ENCODE measurements at places on chromosomes 5 and 9.

DNA sequence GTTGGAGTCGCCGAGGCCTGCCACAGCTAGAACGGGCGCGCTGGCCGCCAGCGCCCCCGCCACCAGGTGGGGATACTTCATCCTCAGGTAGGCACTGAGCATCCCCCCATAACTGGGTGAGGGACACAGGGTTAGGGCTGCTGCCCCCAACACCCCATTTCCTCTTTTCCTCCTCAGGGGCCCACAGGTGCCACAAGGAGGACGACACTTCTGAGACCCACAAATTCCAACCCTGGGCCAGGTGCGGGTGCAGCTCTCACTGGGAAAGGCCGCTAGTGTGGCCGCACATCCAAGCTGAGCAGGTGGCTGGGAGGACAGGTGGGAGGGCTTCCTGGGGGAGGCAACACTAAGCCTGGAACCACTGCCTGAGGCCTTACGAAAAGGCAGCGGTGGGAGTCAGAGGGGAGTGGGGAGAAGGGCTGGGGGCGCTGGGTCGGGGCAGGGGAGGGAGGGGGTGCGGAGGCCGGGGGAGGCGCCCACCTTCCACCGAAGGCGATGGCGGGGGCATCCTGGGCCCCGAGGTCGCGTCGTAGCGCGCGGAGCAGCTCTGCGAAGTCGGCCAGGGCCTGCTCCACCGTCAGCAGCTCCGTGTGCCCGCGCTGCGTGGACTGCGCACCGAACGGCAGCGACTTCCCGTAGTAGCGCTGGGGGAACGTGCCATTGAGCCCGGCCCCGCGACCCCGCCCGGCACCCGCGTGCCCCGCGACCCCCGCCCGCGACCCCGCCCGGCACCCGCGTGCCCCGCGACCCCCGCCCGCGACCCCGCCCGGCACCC, 961 bp downstream of the DPP7 start:
- DNase-seq, result no peak

GRCh38 chr9:83059417-83059816, 3.5 kb downstream of the RASEF start:
- DNase-seq, result no peak

DNA sequence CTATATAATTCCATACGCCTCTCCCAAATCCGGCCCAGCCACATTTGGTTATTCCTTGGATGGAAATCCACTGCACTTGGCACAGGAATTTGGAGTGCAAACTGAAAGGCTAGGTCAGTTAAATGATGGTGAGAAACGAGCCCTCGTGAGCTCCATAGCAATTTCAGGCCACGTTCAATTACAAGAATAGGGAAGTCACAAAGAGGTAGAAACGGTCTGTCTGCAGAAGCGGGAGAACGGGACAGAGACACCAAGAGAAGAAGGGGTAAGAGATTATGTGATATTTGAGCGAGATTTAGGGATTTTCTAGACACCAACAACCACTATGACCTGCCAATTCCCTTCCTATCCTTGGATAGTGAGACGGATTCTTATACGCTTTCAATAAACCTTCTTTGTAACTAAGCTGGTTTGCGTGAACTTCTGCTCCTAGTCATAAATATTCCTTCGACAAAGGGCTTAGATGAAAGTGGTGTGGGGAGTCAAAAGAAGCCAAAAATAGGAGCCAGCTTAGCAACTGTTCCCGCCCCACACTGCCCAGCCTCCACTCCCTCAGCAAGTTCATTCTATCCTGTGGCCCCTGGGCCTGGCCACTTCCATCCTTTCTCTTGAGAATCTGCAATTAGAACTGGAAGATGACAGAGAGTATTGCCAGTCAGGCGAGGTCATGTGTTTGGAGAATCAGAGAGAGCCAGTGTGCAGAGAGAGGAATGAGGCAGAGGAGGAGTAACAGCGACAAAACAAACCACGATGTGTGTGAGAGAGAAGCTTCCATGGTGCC, 118.4 kb downstream of the ZNF608 start:
- DNase-seq, result no peak

GRCh38 chr5:45252978-45253377, 443.2 kb downstream of the HCN1 start:
- no peak for DNase-seq

DNA sequence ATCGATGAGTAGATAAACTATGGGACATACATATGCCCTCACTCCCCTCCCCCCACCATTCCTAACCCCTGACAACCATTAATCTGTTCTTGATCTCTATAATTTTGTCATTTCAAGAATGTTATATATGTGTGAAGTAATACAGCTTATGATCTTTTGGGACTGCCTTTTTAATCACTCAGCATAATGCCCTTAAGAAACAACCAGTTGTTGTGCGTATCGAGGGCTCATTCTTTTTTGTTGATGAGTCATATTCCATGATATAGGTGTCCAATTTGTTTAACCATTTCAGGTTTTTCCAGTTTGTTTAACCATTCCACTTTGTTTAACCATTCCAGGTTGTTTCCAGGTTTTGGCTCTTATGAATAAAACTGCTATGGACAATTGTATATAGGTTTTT, 75.6 kb downstream of the ARHGEF28 start:
- DNase-seq, result no peak

- no peak for DNase-seq
Measured at GRCh38 chr5:113212244-113212920, 222.4 kb downstream of the TSSK1B start.

DNA sequence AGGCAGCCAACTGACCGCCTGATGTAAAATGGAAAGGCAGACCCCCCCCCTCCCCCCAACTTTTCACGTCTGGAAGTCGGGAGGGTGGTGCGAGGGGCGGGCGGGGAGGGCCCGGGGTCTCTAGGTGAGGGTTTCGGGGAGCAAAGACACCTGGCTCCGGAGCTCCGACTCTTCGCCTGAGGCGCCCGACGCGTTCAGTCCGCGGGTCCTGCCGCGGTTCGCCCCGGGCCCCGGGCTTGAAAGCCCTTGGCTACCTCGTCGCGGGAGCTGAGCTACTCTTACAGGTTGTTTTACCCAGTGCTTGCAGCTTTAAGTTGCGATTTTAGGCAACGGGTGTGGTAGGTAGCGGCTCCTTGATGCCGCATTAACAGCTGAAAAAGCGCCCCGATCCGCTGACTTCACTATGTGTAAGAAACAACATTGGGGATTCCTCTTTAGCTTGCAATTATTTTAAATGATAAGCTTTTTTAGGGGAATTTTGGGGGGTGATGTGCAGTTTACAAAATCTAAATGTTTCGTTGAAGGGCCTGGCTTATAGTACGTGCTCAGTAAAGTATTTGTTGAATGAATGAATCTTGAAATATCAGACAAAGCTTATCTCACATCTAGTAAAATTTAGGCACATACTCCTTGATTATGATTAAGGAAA, 722 bp downstream of the CDC42SE2 start:
- DNase-seq, result no peak

DNA sequence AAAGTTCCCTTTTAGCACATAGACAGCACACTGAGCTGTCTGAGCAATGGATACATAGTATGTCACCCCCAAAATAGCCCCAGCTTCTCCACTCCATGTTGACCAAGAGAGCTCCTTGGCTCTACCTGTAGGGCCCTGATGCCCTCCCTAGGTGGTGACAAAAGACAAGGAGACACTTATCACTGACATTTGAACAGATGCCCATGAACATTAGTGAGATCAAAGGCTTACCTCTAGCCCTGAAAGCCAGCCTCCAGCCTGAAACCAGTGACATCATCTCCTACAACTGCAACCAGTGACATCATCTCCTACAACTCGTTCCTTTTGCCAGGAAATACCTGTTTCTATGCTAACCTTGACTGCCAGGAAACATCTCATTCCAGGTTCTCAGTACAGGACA, 122.7 kb downstream of the FSTL4 start:
- DNase-seq, result no peak

DNA sequence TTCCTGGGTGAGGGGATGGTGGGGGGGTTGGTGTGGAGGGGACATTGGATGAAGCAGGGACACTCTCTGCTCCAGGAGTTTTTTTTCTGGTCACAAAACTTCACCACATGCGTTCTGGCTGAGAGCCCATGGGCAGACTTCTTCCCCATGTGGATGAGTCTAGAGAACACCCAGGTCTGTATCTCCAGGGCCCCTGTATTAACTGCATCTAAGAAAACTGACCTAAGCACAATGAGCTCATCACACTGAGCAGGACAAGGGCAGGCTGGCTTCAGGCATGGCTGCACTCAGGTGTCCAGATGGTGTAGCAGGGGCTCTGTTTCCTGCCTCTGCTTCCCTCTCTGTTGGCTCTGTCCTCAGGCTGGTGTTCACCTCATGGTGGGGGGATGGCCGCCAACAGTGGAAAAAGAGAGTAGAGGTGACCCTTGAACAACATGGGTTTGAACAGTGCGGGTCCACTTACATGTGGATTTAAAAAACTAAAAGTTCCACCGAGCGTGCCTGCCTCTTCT, 85.3 kb upstream of the STC2 start:
- no peak for DNase-seq

GRCh38 chr9:71285191-71285656, 163.8 kb upstream of the TRPM3 start:
- DNase-seq, result peak; percentile 30

DNA sequence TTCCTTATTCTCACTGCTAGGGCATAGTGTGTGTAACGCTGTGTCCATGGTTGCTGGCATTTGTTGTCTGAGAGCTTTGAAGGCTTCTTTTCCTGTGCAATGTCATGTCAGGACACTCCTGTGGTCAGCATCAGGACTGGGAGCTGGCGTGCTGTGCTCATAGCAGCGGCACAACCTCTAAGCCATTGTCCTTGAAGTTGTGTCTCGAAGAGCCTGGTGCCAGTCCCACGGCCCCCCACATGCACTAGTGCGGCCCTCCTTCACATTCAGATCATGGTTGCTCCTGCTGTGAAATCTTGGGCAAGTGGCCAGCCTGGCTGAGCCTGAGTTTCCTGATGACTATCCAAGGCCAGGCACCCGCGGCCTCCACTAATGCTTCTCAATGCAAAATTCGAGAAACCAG, 32.4 kb downstream of the PDZD2 start:
- no peak for DNase-seq

GRCh38 chr5:144032375-144032774, 138.1 kb downstream of the YIPF5 start:
- DNase-seq, result no peak

DNA sequence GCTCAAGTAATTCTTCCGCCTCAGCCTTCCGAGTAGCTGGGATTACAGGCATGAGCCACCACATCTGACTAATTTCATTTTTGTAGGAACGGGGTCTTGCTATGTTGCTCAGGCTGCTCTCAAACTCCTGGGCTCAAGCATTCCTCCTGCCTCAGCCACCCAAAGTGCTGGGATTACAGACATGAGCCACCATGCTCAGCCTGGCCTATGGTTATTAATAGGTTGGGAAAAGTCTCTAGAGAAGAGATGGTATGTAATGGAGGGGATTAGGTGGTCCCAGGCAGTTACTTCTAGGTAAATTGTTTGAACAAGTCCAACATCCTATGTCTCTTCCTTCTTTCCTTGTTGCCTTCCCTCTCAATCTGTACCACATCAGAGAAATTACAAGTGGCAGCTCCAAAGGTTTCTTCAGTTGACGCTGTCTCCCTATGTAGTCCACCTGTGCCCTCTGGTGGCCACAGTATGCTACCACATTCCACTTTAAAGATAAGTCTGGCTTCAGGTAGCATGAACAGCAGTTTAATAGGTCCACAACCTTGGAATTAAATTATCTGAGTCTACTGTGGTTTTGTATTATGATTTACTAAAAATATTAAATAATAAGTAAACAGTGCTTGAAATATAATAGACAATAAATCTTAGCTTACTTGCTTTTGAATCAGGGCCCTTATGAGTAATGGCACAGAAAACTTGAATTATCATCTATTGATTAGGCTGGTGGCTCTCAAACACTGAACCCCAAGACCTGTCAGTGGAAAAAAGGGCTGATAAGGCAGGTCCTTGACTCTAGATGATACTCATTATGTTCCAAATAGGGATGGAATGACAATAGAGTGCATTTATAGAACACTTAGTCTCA, 9.7 kb downstream of the TIGD6 start:
- DNase-seq, result peak; percentile 65

DNA sequence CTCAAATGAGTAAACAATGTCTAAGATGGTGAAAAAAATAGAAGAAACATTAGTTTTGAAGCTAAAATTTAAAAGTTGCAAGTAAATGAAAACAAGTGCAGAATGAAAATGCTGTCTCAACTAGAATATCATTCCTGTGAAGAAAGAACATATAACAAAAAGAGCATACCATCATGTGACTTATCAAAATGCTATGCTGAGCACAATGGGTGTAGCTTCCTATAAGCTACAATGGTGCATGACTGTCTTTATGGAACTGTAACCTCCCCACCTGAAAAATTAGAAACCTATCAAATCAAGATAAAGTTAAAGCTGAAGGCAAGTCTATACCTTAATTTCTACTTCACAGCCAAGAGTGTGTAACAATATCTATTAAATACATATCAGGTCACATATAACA, 192.0 kb downstream of the AP3B1 start:
- no peak for DNase-seq

DNA sequence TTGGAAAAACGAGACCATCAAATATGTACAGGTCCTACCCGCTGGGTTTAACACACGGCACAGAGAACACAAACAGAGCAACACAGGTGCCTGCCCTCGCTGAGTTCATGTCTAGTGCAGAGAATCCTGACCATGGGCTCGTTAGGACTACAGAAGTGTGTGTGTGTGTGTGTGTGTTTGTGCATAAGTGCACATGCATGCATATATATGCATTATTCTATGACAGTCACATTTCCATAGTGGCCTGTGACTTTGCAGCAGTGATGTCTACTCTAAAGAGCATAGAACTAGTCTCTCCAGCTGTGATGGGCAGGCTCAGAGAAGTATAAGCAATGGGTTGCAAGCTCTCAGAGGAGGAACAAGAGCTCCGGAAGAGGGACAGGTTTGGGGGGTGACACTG, 27.7 kb downstream of the ORM2 start:
- no peak for DNase-seq

GRCh38 chr9:27042476-27042875, 37.0 kb upstream of the LRRC19 start:
- no peak for DNase-seq

GRCh38 chr5:141186897-141187512, at the start of gene PCDHB9:
PCDHB9 (plus strand) TSS chr5:141187161; CDS start chr5:141187319, 158 bp downstream.
- DNase-seq, result peak; percentile 15

- DNase-seq, result no peak
Measured at GRCh38 chr5:3024554-3024953, 273.1 kb upstream of the IRX2 start.

GRCh38 chr5:3153226-3153858, 401.9 kb upstream of the IRX2 start:
- no peak for DNase-seq

- no peak for DNase-seq
Measured at GRCh38 chr5:122463221-122463620, 151.2 kb downstream of the SNCAIP start.

DNA sequence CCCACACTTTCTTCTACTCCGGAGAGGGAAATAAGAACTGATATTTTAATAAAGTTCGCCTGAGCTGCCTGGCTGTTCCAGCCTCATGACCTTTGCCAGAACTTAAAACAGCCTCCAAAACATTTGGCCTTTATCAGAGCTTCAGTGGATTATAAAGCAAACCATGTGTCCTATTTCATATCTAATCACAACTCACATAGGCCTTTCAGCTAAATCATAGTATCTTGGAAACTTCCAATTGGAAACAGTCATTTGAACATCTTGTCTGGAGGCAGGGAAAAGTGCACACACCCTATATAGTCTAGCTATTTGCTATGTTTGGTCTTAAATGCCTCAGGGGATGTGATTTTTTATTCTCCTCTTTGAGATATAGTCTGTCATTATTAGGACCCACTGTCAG, 46.0 kb upstream of the FREM1 start:
- DNase-seq, result no peak

- no peak for DNase-seq
Measured at GRCh38 chr5:53932351-53932750, 371.9 kb downstream of the NDUFS4 start.

GRCh38 chr9:84512493-84512892, 157.0 kb upstream of the NTRK2 start:
- no peak for DNase-seq
